ENCODE measurements at places on chromosomes 16 and 17.
A peak's percentile ranks its signal among the peaks of the same experiment; 100 is the strongest.

- no peak for DNase-seq
Observed at GRCh38 chr17:77510133-77510796, 369.5 kb downstream of the SEC14L1 start.

- DNase-seq: no peak
Observed at GRCh38 chr16:77894162-77894561, 105.8 kb downstream of the VAT1L start.

DNA sequence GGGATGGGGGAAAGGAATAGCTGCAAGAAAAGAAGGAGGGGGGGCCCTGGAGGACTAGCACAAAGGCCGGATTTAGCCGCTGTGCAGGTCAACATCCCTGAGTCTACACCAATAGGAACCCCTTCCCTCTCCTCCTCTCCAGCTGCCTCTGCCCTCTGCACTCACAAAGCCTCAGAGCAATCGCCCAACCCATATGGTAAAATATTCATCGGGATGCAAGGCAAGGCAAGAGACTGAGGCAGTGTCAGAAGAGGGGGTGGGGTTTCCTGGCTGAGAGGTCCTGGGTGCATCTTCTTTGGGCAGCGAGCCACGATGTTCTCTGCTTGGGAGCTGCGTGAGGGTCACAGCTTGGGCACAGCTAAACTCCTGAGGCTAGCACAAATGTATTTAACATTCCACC is 115.5 kb upstream of the NLRP1 start:
- no peak for DNase-seq

DNA sequence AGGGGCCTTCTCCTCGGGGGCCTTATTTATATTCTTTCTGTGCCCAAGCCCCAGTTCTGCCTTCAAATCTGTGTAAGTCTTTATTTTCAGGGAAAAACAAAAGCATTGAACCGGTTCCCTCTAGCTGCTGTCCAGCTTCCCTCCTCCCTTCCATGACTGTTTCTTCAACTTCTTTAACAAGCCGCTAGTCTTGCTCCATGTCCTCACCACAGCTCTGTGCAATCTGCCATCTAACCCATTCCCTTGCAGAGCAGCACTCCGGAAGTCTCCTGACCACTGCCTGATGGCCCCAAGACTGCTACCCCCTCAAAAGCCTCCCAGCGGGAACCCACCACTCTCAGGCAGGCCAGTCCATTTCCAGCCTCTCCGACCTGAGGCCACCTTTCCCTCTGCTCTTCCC is 16.9 kb downstream of the EMC8 start:
- no peak for DNase-seq

DNA sequence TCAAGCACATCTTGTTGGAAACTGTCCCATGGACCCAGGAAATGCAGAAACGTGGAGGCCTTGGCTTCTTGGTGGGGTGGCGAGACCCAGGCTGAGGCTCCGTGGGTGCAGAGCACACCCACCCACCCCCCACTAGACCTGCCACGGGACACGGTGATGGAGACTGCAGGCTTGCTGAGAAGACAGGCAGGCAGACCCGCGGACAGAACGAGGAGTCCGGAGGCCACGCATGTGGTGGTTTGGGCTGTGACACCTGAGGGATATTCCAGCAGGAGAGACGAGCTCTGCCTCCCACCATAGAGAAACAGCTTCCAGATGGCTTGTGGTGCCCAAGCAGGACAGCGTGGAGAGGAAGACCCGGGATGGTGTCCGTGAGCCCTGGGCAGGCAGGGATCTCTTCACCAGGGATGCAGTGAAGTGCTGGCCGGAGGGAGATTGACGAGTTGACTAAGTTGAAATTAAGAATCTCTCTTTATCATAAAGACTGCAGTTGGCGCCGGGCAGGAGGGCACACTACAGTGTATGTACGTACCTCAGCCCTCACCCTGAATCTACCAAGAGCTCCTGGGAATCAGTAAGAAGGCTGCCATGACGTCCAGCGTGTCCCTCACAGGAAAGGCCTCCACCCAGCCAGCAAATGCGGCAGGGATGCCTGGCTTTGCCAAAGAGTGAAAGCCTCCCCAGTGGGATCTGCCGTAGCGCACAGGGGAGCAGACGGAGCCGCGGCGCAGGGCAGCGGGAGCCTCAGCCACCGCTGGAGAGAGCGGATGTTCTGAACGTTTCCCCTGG is 8.2 kb downstream of the UBE2I start:
- no peak for DNase-seq

DNA sequence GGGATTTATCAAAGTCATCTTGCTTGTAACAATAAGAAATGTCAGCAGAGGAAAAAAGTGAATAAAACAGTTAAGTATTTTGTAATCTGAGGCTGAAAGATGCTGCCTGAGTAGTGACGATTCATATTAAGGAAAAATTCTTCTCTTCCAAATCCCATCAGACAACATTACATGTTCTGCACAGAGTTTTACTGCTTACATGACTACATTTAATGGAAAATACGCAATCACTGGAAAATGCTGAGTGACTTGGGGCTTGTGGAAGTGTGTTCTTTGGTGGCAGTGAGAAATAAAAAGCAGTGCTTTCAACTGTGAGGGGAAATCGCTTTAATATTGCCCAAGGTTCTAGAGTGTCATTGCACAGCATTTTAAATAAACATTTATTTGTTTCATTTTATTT is 1025.2 kb upstream of the GOT2 start:
- DNase-seq: no peak

DNA sequence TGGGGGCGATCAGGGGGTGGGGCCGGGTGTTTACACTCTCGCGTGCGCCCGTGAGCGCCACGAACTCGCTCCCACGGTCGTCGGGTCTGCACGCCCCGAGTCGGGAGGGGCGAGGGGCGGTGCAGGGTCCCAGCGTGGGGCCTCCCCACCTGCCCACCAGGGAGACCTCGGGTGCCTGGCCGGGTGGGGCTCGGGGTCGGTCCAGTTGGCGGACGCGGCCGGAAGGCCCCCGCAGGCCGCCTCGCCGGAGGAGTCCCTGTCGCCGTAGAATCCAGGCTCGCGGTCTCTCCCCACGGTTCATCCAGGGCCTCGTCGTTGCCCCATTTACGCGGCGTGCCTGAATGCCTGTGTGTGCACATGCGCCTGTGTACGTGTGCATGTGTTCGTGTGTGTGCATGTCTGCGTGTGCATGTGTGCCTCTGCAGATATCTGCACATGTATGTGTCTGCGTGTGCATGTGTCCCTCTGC is 510 bp upstream of the RAB40B start:
- no peak for DNase-seq

GRCh38 chr16:46789499-46790414 is 41.2 kb downstream of the C16orf87 start:
- peak; percentile 67 for DNase-seq

DNA sequence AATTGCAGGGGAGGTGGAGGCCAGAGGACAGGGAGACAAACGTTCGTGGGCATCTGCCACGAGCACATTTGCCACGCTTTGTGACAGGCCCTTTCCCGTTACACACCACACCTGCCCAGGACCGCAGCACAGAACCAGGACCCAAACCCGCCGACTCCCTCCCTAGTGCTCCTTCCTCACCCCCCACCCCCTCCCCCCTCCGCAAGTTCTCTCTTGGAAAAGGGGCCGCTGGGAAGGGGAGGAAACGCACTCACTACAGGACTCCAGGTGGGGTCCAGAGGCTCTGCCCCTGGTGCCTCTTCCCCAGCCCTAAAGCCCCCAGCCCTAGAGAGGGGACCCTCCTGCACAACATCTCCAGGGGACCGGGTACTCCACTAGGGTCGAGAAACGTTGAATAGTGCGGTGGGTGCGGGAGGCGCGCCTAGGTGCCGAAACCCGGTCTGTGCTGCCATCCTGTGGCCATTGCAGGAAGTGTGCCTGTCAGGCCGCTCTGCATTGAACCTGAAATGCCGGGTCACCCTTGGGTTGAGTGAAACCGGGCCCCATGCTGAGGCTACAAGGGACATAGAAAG is 21.9 kb upstream of the EIF1 start:
- DNase-seq: peak; percentile 81

DNA sequence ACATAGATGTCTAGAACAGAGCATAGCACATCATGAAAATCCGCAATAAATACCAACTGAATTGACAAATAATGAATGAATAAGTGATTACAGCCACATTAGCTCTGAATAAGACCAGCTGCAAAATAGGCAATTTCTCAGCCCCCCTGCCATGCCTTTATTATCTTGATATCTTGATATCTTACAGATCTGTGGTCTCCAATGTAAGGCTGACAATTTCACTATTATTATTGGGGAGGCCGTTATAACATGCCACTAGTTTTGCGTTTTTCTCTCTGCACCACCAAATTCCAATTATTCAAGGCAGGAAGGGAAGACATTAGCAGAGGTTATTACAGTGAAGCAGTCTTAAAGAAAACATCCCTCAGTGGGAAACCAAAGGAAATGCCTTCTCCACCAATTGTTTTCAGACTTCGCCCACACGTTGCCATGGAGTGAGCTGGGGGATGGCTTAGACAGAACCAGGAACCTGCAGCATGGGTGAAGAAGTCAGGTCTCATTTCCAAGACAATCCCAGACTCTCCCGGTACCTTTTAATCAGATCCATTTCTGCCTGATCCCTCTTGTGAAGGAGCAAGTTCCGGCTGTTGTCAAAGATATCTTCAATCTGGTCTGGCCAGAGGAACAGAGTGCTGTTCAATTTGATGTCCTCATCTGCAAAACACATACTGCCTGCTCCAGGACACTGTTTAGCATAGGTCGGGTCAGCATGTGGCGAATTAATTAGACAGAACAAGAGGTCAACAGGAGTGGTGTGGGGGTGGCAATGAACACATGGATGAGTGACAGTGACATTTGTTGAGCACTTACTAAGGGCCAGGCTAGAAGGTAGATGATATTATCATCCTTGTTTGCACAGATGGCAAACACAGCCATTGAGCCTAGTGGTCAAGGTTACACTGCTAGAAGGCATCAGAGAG is 46.4 kb downstream of the DNAH3 start:
- no peak for DNase-seq

GRCh38 chr17:59155439-59156177 is at the start of gene PRR11:
Gene PRR11 (plus strand): TSS chr17:59155746. CDS start chr17:59169753, 14,007 bp downstream.
- peak; percentile 72 for DNase-seq

- peak; percentile 20 for DNase-seq
Observed at GRCh38 chr17:27756467-27757371, 43.6 kb downstream of the NOS2 start.

- no peak for DNase-seq
Observed at GRCh38 chr17:52228823-52229222, 70.3 kb upstream of the CA10 start.

DNA sequence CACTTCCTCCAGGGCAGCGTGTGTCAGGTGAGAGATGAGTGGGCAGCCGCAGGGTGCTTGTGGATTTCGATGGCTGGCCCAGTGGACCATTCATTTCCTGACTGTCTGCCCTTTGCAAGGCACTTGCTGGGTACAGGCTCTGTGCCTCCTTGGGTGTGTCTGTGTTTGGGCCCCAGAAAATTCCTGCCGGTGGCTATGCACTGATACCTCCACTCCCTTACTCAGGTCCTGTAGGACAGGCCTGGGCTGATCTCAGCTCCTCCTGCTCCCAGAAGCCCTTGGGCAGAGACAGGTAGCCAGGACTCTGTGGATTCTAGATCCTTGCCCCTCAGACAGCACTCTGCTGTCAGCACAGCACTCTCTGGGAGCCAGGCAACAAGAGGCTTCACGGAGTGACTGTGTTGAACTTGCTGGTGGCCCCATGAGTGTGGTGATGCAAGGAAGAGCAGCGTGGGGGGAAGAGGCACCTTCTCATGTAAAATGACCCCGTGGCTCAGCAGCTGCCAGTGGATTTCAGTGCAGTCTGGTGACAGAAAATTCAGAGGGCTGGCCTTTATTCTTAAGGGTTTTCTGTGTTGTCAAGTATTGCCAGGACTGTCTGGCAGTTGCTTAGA is 29.0 kb downstream of the PGS1 start:
- no peak for DNase-seq

DNA sequence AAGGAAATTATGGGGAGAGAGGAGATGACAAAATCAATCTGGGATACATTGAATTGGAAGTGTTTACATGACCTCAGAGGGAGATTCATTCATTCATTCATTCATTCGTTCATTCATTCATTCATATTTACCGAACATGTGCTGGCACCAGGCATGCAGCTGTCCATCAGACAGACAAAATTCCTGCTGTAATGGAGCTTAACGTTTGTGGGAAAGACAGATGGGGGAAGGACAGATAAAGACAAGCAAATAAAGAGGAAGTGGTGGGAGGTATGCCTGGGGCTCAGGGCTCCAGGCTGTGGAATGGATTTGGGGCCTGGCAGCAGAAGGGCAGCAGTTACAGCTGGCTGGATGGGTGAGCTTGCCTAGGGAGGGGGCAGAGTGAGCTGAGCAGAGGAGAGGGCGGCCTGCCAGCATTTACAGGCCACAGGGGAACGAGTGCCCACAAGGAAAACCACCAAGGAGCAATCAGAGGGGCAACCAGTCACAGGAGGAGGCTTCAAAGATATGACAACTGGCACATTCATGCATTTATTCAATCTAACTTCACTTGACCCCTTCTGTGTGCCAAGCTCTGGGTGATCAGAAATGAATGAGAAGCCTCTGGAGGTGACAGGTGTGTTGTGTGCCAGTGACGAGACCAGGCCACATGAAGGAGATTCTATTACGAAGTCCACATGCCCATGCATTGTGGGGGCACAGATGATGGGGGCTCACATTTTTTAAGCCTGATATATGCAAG is 48.5 kb downstream of the ARHGAP27 start:
- no peak for DNase-seq

DNA sequence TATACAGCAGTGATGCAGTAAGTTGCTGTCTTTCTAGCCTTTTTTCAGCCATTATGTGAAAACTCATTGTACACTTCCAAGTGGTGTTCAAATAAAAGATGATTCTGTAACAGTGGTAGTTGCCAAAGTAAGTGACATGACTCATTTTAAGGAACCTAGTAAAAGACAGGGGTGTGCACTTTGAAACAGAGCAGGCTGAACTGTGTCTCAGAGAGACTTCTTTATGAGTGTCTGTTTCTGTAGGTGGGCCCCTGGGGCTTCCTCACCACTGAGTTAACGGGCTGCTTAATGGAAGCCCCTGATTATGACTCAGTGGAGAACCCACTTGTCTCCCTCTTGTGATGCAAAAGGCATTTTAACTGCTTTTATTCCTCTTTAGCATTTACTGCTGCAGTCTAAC is 147.3 kb downstream of the PCTP start:
- DNase-seq: no peak

GRCh38 chr17:74356646-74357465 is 4.8 kb downstream of the BTBD17 start:
- no peak for DNase-seq

DNA sequence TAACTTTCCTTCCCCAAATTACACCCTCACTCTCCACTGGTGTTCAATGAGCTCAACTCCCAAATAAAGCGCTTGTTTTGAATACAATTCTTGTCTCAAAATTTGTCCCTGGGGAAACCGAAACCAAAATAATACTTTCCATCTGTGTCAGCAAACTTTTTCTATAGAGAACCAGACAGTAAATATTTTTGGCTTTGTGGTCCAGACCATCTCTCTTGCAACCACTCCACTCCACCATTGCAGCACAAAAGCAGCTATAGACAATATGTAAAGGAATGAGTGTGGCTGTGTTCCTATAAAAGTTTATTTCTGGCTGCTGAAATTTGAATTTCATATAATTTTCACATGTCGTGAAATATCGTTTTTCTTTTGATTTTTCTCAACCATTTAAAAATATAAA is 84.6 kb upstream of the ERCC4 start:
- no peak for DNase-seq

- no peak for DNase-seq
Observed at GRCh38 chr17:31198026-31198425, 99.0 kb downstream of the OMG start.

Measured in activated T-helper 1 cell treated with anti-CD3 and anti-CD28 coated beads, Interleukin-2, amount 50 U/mL, for 16 hours (primary cell).